ENCODE measurements at places on chromosomes 5 and 9.

GRCh38 chr5:163944738-163945137 is 439.3 kb downstream of the MAT2B start:
- no peak for DNase-seq
- no peak overlapping the region for H3K4me3 ChIP-seq
- no peaks in the 10 kb centered on the region for H3K27me3 ChIP-seq
- H3K36me3 ChIP-seq = no peaks in the 10 kb centered on the region
- H3K4me1 ChIP-seq = peaks cover 4% of the 10 kb centered on the region
- no peak overlapping the region for H3K27ac ChIP-seq

GRCh38 chr9:14480526-14480925 is 166.6 kb upstream of the NFIB start:
- H3K36me3 ChIP-seq = no peaks in the 10 kb centered on the region
- H3K27me3 ChIP-seq = no peaks in the 10 kb centered on the region
- no peak for DNase-seq
- H3K4me1 ChIP-seq = no peaks in the 10 kb centered on the region

GRCh38 chr5:171639966-171640365 is 145.7 kb upstream of the SMIM23 start:
- H3K36me3 ChIP-seq = no peaks in the 10 kb centered on the region
- no peak overlapping the region for H3K4me3 ChIP-seq
- DNase-seq = no peak
- H3K27ac ChIP-seq = no peak overlapping the region
- no peaks in the 10 kb centered on the region for H3K4me1 ChIP-seq

GRCh38 chr5:1784197-1785050 is 15.2 kb downstream of the MRPL36 start:
- H3K36me3 ChIP-seq = no peaks in the 10 kb centered on the region
- no peaks in the 10 kb centered on the region for H3K4me1 ChIP-seq
- no peak overlapping the region for H3K4me3 ChIP-seq
- H3K27me3 ChIP-seq = peaks cover 57% of the 10 kb centered on the region
- no peak for DNase-seq

GRCh38 chr9:79116041-79116440 is 455.7 kb upstream of the TLE4 start:
- DNase-seq = no peak
- no peak overlapping the region for H3K27ac ChIP-seq
- H3K4me1 ChIP-seq = no peaks in the 10 kb centered on the region
- H3K27me3 ChIP-seq = no peaks in the 10 kb centered on the region
- no peak overlapping the region for H3K4me3 ChIP-seq

DNA sequence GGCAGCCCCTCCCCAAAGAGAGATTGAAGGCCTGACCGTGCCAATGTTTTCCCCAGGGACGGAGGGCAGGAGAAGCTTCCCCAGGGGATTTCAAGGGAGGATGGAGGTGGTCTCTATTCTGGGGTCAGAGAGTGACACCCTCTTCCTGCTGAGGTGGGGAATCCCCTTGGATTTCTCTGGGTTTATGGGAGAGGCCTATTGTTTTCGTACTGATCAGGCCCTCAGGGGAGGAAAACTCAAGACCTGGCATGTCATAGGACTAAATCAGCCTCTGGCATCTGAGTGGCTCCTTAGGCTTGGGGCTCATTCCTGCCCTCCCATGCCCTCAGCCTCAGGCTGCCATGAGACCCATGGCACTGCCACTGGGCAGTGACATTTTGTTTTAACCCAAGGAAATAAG is 44.6 kb downstream of the IRF1 start:
- peaks cover 12% of the 10 kb centered on the region for H3K36me3 ChIP-seq
- H3K27ac ChIP-seq = peak overlapping the region; percentile 27
- H3K4me3 ChIP-seq = no peak overlapping the region
- H3K4me1 ChIP-seq = peaks cover 66% of the 10 kb centered on the region
- no peaks in the 10 kb centered on the region for H3K27me3 ChIP-seq
- no peak for DNase-seq

DNA sequence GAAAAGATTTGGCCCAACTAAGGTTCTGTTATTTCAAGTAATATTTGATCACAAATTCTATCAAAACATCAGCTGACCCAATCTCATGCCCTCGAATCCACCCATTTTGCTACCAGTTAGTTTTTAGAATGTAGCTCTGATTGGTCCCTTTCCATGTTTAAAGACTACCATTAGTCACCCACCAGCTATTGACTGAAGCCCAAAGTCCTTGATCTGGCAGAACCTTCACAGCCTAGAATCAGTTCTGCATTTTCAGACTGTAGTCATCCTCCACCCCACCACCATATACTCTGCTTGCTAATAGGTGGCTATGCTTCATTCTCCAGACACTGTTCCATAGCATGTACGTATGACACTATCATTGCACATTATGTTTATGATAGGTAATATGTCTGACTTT is 182.2 kb upstream of the TARS1 start:
- no peak for DNase-seq
- H3K4me3 ChIP-seq = no peak overlapping the region
- no peaks in the 10 kb centered on the region for H3K4me1 ChIP-seq

DNA sequence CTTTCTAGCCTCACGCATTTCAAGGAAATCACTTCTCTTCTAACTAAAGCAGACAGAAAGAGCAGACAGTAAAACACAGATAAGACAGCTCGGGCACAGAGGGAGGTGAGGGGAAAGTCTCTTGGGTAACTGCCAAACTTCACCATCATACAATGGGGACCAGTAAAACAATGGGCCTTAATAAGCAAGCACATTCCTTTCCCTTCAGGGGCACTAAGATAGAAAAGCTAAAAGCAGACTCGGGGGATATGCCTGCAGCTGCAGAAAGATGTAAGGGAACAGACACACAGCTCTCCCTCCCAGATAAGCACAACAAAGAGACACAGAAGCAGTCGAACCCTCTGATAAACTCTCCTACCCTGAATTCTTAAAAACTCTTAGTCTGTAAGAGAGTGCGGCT is 15.6 kb upstream of the CKS2 start:
- no peak for DNase-seq
- H3K36me3 ChIP-seq = no peaks in the 10 kb centered on the region
- H3K4me1 ChIP-seq = no peaks in the 10 kb centered on the region

- DNase-seq = peak; percentile 81
- no peaks in the 10 kb centered on the region for H3K36me3 ChIP-seq
- H3K4me3 ChIP-seq = no peak overlapping the region
- H3K27me3 ChIP-seq = no peaks in the 10 kb centered on the region
- no peaks in the 10 kb centered on the region for H3K4me1 ChIP-seq
Measured at GRCh38 chr5:123157791-123158581, 68.9 kb downstream of the PRDM6 start.

Data from left lung (tissue), 14 donors.